ENCODE measurements at places on chromosomes 2 and 18.

DNA sequence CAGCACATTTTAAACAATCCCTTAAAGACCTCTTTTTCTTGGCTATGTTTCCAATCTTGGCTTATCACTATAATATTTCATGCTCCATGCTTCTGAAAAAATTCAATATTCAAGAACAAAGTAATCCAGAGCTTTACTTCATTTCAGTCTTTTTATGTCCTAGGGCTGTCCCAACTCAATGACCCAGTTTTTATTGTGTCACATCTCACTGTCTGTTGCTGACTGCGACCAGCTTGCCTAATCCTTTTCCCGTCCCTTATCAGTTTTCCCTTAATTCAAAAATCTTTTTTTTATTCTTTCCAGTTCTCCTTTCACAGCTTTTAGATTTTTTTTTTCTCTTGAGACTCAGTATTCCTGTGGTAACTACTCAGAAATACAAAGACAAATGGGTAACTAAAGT, 10.2 kb downstream of the TMEM17 start:
- no peak for DNase-seq

GRCh38 chr2:147255812-147256211, 589.0 kb upstream of the ACVR2A start:
- DNase-seq: no peak

GRCh38 chr2:229268626-229269025, 2.5 kb downstream of the PID1 start:
- DNase-seq: no peak

- DNase-seq: no peak
Observed at GRCh38 chr2:134499307-134499926, 219.4 kb downstream of the TMEM163 start.

- no peak for DNase-seq
Observed at GRCh38 chr2:160674146-160674750, 180.6 kb upstream of the RBMS1 start.

- no peak for DNase-seq
Observed at GRCh38 chr2:134583997-134584520, 134.7 kb downstream of the TMEM163 start.

DNA sequence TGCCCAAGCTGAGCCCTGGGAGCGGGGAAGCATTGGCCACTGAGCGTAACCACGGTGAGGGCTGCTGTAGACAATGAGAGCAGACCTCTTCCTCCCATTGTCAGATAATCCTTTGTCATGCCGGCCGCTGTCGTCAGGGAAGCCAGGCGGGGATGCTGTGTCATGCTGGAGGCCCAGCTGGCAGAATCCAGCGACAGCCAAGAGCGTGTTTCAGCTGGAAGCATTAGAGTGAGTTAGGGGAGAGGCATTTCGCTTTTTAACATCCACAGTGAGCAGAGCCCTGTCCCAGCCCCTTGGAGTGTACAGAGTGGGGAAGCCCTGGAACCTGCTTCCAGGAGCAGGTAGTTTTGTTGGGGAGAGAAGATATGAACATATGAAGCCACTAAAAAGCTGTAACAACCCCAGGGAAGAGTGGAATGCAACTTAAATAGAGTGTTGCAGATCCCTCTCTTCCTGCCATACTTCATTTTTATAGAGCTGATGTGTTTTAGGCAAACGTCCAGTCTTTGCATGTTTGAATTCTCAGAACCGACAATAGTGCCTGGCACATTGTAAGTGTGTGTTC, 7.0 kb downstream of the CTIF start:
- peak; percentile 69 for DNase-seq

DNA sequence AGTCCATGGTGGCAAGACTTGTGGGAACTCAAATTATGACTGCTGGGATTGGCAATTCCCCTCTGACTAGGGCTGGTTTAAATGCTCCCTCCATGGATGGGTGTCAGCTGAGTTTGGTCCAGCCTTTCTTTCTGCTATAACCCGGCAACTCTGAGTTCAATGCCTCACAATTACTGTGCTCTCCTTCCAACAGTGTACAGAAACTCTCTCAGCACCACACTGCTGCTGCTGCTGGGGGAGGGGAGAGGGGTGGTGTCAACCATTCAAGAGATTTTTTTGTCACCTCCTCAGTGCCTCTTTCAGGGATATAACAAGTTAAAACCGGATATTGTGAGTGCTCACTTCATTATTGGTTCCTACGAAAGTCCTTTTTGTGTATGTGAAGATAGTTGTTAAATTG, 830.3 kb upstream of the NXPH2 start:
- DNase-seq: no peak

DNA sequence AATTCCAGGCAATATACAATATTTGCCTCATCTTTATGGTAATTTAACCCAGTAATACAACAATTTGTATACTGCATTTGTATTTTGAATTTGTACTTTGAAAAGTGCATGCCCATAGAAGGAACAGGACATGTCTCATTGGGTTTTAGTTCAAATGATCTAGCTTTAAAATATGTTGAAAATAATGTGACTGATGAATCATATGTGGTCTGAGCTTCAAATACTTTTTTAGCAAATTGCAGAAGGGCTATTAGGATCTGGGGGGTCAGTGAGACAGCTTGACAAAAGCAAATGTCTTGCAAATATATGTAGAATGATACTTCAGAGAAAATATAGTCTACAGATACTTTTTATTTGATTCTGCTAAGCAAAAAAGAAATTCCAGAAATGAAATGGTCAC, 248.9 kb downstream of the DCC start:
- DNase-seq: no peak

DNA sequence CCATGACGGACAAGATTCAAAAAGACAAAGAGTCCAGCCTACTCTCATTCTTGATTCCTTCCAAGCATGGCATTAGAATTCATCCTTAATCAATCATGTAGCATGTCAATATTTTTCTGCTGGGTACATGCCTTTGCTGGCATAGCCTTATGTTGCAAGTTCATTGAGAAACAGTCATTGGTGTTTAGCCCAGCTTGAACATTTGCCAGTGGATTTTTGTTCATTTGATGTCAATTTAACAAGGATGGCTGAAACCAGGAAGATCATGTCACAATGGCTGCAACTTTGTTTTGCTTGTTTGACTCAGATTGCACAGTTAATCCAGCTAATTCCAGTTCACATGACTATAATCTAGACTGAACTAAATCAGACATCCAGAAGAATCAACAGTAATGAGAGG, 1132.2 kb downstream of the LRP1B start:
- no peak for DNase-seq

GRCh38 chr2:240238201-240238600, 97.7 kb upstream of the OTOS start:
- DNase-seq: no peak

DNA sequence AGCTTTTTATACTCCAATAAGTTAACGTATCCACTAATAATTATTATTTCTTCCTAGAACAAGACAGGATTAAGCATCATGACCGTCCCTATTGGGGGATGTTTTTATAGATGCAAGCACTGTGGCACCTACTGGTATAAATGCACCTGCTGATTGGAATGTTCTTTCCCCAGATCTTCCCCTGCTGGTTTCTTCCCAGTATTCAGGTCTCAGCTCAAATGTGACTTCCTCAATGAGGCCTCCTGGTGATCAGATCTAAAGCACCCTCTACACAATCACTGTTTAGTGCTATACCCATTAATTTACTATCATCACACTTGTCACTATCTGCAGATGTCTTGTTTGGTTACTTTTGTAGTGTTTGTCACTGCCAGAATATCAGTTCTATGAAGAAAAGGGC, 3.9 kb upstream of the TYMS start:
- no peak for DNase-seq

DNA sequence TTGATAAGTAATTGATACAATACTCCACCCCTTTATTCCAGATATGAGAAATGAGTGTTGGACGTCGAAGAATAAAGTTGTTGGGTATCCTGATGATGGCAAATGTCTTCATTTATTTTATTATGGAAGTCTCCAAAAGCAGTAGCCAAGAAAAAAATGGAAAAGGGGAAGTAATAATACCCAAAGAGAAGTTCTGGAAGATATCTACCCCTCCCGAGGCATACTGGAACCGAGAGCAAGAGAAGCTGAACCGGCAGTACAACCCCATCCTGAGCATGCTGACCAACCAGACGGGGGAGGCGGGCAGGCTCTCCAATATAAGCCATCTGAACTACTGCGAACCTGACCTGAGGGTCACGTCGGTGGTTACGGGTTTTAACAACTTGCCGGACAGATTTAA, 26.3 kb downstream of the B3GNT2 start:
- DNase-seq: no peak

DNA sequence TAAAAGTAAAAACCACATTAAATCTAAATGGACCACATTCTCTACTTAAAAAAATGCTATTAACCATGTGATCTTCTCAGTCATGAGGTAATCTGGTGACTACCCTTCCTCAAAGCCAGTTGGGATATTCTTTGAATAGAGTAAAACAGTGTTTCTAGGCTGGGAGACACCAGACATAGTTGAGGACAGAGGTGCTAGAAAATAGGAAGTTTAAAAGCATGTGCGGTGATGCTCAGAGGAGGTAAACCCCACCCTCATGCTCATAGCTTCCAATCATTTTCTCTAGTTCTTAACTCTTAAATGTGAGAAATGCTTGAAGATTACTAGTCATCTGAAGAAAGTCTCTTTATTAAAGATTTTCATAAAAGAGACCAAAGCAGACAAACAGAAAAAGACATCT, 30.7 kb upstream of the ELAC1 start:
- DNase-seq: no peak

GRCh38 chr2:108970369-108970768, 18.7 kb downstream of the EDAR start:
- no peak for DNase-seq

DNA sequence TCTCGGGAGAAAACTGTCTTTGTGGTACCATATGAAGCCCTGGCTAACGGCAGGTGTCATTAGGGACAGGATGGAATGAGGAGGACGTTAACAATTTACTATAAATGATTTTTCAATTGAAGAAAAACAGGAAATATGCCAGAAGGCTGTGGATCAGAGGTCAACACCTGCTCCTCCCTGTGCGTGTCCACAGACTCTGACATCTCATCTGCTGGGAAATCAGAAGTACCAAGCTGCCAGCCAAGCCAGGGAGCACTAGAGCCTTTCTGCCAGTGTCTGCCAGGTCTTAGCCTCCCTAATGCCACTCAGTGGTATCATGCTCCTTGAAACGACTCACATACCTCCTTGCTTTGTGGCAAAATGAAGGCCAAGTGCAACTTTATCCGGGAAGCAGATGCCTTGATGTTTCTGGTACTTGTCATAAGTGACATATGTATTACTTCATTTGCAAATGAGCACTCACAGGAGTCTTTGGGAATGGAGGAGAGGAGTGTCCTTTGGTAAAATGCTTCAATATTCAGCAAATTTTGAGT, 541.1 kb downstream of the SATB2 start:
- DNase-seq: no peak

DNA sequence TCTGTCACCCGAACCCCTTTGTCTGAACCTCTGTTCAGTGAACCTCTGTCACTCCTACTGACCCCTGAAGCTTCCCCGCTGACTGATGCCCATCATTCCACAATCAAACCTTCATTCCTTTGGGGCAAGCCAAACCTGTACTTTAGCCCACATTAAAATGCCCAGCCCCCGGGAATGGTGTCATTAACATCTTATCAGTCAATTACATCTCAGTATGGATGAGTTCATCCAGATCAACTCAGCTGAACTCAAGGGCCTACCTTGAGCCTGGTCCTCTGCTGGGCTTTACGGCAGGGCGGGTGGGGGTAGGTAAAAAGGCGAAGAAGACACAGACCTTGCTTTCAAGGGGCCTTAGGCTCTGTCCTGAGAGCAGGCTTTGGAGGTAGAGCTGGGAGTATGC, 154.4 kb upstream of the SMAD2 start:
- DNase-seq: no peak

GRCh38 chr2:7880566-7880965, 801.3 kb upstream of the ID2 start:
- no peak for DNase-seq

DNA sequence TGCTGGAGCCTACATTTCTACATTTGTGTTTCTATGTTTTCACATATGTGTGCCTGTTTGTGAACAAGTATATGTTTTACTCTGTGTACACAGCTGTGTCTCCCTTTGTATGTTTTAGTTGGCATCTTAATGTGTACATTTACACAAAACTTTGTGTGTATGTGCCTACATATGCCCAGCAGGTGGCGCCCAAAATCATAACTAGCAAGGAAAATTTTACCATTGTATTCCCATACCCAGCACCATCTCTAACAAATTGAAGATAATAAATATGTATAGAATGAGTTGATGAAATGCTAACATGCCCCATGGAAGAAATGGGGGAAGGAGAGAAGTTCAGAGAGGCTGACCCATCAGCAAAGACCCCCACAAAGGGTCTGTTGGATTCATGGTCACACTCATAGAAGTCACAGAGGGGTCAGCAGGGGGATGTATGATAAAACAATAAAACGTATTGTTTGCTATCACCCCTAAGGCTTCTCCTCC, 48.1 kb downstream of the PKDCC start:
- DNase-seq: no peak

GRCh38 chr18:33577685-33578517, at the start of gene ASXL3:
TSS of gene ASXL3 (plus strand) at chr18:33578219. CDS start at chr18:33578632, 413 bp downstream.
- DNase-seq: no peak

GRCh38 chr2:149902081-149902480, 314.5 kb upstream of the MMADHC start:
- DNase-seq: no peak

DNA sequence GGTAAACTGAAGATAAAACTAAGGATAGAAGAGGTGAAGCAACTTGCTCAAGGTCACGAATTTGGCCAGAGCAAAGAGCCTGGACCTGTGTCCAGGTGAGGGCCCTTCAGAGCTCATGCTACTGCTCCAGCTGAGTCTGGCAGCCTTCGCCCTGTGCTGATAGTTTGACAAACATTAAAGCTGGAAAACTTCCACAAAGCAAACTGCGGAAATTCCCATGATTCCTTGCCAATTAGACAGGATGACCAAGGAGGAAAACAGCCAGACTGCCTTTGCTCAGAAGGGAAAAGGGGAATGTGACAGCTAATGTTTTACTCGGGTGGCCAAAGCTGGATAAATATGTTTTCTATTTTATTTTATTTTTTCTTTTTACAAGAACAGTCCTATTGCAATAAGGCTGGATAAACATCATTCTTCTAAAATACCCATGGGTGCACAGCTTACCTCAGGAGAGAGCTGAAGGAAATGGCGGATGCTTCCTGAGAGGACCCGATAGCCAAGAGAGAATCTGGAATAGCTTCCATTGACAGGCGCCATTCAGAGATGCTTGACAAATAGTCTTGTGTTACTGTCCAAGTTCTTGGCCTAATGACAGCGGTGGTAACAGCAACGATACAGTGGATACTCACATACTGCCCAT, 5.3 kb upstream of the CTAGE1 start:
- no peak for DNase-seq

- DNase-seq: no peak
Observed at GRCh38 chr2:29187926-29188325, 72.7 kb downstream of the CLIP4 start.

All from D721Med (cell line).